ENCODE measurements at places on chromosomes 3 and 15.

- DNase-seq, result no peak
Measured at GRCh38 chr3:147630921-147631415, 221.8 kb downstream of the ZIC1 start.

- no peak for DNase-seq
Measured at GRCh38 chr3:102141096-102141927, 292.0 kb downstream of the NFKBIZ start.

GRCh38 chr15:99275525-99276128, 24.3 kb downstream of the LRRC28 start:
- no peak for DNase-seq

DNA sequence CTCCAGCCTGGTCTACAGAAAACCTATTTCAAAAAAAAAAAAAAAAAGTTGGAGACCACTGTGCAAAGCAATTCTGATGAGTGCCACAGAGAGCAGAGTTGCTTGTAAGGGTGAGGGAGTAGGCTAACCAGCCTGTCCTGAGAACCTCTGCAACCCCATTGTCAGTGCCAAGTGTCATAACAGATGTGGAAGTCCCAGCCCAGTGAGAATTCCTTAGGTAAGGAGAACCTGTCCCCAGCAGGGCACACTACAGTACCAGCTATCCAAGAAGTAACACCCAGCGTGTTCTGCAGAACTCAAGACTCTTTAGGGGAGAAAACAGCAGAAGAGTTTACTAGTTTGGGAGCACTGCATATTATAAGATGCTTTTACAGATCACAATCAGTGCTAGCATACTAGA, 156.3 kb downstream of the LIPC start:
- DNase-seq, result no peak

DNA sequence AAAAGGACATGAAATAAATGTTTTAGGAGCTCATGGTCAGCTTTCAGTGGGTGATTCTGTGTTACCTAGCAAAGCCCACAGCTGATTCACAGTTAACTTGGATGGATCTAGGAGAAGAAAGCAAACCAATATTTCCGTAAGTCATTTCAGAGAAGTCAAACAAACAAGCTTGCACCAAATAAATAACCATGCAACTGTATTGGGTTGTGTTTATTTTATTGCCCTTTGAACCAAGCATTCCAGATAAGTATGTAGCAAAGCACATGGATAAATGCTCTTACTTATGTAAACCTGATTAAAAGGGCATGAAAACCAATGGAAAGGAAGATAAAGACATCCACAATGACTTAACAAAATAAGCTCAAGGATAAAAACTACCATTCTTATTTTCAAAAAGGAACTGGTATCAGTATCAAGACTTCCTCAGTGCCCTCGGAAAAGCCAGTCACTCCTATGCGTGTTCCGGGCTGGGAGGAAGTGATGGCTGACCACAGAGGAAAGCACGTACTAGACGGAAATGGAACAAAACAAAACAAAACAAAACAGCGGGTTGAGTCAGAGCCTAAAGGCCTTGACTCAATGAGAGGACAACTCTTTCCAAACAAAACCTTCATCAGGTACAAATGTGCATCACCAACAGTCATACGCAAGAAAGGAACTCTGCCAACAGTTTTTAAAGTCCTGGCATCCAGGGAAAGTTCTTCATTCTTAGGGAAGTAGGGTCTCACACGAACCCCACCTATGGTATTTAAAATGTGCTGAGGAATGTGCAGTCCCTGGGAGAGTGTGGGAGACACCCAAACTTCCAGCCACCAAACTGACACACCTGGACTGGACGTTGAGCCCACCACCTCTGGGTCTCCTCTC, 103.3 kb downstream of the SNRK start:
- peak; percentile 45 for DNase-seq

- no peak for DNase-seq
Measured at GRCh38 chr15:100150906-100151305, 190.9 kb downstream of the ADAMTS17 start.

Data from activated T-cell treated with anti-CD3 and anti-CD28 coated beads for 48 hours (primary cell).